ENCODE measurements at places on chromosomes 11 and 22.

- no peak overlapping the region for H3K27ac ChIP-seq
- H3K4me3 ChIP-seq, result no peak overlapping the region
- peaks cover 60% of the 10 kb centered on the region for H3K36me3 ChIP-seq
- H3K4me1 ChIP-seq, result peaks cover 17% of the 10 kb centered on the region
Measured at GRCh38 chr22:19508024-19508776, 16.0 kb downstream of the CLDN5 start.

DNA sequence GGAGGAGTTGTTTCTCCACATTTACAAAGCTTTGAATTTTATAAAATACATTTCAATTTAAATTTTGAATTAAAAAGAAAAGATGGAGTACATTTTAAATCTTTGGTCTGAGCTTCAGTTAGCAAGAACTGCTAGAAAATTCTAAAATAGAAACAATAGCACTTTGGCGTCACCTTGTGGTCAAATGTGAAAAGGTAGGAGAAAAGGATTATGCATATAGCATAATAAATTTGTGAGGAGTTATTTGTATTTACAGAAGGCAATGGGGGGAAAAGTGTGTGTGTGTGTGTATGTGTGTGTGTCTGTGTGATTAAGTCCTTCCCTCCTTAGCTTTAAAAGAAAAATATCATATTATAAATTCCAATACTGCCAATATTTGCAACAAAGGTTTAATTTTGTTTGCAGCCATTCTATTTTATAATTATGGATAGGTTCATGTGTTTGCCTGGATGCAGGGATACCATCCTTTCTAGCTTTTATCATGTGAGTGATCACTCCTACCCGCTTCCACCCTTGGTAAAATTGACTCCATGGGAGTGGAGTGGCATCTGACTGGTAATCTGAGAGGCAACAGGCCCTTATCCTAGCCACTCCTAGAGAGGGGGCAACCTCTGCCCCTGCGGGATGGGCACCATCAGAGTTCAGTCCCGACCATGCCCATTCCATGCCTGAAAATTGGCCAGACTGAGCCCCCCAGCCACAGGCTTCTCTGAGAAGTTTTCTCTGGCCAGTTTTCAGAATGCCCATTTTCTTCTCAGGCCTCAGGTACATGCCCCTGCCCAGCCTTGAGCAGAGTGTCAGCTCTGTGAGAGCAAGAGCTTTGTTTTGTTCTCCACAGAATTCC is 13.6 kb upstream of the LGR4 start:
- no peaks in the 10 kb centered on the region for H3K4me1 ChIP-seq
- no peak for DNase-seq
- H3K27me3 ChIP-seq, result no peaks in the 10 kb centered on the region
- H3K4me3 ChIP-seq, result no peak overlapping the region

DNA sequence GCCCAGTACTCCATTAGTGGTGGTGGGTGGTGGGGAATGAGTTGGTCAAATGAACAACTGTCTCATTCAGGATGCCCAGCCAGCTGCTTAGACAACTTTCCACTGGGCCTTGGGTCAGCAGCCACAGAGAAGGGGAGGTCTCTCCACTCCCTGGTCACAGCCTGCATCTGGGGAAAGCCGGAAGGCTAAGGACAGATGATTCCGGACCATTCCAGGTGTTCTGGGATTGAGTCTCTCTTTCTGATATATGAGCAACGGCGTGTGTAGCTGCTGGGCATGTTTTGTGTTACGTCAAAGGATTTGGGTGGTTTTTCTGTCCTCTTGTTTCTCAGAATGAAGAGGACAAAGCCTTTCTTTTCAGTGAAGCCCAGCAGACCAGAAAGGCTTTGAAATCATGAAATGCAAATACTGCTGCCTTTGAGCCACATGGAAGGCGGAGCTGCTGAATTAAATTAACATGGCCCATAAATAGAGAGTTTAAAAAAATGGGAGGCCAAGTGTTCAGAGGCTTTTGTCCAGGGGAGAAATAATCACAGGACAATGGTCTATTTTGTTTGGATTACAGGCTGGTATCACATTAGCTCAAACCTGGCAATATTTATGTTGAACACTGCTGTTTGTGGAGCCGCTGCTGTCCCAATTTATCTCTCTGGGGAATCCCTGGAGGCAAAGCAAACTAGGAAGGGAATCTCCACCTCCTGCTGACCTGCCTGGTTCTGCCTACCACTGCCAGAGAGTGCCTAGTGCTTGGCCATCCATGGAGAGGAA is 234.4 kb upstream of the E2F8 start:
- H3K4me3 ChIP-seq, result no peak overlapping the region
- no peak for DNase-seq
- peaks cover 7% of the 10 kb centered on the region for H3K27me3 ChIP-seq
- H3K4me1 ChIP-seq, result no peaks in the 10 kb centered on the region
- no peak overlapping the region for H3K27ac ChIP-seq

DNA sequence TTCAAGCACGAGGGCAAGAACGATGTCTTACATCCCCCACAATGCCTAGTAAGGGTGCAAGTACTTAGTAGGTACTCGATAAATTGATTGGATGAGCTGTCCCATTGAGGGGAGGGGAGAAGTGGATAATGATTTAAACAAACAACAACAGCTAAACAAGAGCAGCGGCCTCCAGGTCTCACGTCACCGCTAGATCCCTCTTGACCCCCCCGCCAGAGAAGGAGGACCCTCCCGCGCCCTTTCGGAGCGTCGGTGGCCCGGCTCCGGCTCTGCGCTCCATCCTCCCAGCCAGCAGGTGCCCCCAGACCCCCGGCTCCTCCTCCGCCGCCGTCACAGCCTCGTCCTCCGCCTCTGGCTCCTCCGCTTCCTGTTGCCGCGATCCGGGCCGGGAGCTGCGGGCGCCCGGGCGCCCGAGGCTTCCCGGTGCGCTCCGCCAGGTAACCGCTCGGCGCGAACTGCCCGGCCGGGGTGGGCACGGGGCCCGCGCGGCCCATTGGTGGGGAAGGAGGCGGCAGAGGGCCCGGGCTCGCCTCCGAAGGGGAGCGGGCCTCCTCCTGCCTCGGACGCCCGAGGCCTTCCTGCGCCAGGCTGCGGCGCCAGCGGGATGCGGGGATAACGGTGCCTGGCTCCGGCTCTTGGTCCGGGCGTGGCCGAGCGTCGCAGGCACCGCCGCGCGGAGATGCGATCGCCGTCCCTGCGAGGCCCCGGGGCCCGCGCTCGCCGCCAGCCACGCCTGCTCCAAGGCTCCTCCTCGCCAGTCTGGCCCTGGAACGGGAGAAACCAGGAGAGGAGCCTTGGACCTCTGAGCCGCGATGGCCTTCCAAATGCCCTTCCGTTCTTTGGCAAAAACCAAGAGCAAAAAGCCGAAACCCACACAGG is at the start of gene TLCD5:
TLCD5 (plus strand) TSS at position 368 of the 879 bp plus-strand sequence. CDS start 2,143 bp downstream, outside the sequence.
- H3K4me1 ChIP-seq, result peaks cover 14% of the 10 kb centered on the region
- peak within 1 kb of the TSS; percentile 67 for H3K4me3 ChIP-seq
- peaks cover 3% of the 10 kb centered on the region for H3K36me3 ChIP-seq
- DNase-seq, result peak; percentile 55
- no peak within 1 kb of the TSS for H3K27ac ChIP-seq
